ENCODE measurements at places on chromosomes 1 and 21.

- DNase-seq, result no peak
Measured at GRCh38 chr1:18211764-18212163, 104.2 kb downstream of the IGSF21 start.

DNA sequence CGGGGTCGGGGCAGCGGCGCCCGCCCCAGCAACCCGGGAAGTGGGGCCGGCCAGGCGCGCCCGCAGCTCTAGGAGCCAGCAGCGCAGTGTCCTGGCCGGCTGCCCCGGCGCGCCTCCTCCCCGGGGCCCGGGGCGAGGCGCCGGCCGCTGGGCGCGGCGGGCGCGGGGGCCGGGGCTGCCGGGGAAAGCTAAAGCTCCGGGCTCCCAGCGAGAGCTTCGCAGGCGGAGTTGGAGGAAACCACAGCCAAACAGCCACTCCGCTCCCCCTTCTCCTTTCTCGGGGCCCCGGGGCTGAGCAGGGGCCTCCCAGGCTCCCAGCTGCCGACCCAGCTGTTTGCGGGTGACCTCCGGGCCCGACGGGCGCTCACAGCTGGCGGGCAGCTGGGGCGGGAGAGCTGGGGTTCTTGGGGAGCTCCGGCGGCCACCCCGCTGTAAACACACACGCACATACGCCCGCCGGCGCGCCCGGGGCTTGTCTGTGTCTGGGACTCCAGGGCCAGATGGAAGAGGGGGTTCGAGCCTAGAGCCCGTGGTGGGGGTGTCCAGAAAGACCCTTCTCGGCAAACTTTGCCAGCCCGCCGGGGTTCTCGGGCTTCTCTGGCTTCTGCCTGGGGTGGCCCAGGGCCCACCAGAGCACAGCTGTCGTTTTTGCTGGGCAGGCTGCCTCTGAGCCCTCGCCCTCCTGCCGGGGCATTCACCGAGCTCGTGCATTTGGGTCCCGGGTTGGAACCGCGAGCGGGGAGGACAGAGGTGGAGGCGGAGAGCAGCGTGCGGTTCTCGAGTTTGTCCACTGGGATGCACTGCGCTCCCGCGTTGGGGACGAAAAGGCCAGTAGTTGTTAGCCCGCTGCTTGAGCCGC is 1.5 kb downstream of the AJAP1 start:
- peak; percentile 61 for DNase-seq

GRCh38 chr21:44024887-44025353 is 12.8 kb downstream of the TRAPPC10 start:
- DNase-seq, result no peak

GRCh38 chr21:28826569-28826968 is 166.1 kb downstream of the LTN1 start:
- DNase-seq, result no peak

GRCh38 chr1:85048296-85049064 is at the start of gene MCOLN3:
TSS of gene MCOLN3 (minus strand) at chr1:85048500. CDS start at chr1:85045360, 3,140 bp downstream.
- DNase-seq, result no peak

DNA sequence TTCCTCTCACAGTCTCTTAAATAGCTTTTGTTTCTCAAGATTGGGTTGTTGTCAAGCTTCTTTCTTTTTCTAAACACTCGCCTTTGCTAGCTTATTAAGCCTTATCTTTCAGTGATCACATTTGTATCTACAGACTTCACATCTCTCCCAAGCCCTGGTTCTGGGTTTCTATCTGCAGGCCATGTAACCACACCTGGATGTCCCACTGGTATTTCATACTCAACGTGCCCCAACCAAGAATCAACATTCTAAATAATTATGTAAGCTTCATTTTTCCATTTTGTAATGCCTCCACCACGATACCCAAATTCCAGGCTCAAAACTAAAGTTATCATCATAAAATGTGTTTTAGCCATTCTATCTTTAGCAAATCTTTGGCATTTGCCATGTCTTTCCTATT is 372.2 kb downstream of the USH2A start:
- DNase-seq, result no peak

- no peak for DNase-seq
Measured at GRCh38 chr1:234710381-234710780, 100.4 kb upstream of the IRF2BP2 start.
